ENCODE measurements at places on chromosomes 2 and 18.

DNA sequence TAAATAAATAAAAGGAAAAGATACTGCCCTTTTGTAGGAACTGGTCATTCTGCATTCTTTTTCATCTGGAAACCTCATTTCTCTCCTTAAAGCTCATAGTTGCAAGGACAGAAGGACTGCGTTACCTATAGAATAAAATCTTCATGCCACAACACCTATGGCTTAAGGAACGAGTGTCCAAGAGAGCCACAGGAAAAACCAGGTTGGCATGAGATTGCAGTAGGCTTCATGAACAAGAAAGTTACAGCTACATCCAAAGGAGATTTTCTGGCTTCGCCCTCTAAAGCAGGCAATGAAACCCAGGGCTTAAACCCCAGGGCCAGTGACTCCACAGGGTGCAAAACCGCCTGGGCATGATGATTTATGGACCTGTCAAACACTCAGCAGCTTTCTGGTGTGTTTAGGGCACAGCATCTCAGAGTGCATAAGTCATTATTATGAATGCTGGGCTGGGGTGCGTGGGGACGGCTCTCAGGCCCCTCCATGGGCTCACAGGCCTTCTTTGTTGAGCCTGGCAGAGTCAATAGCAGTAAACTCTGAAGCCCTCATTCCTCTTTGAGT, 30.7 kb upstream of the PIEZO2 start:
- no peak for DNase-seq

- no peak for DNase-seq
These were observed 225.3 kb upstream of the AGAP1 start for GRCh38 chr2:235268535-235268934.

- no peak for DNase-seq
These were observed 805 bp upstream of the KRTCAP3 start for GRCh38 chr2:27441226-27441926.

- DNase-seq, result no peak
These were observed 1.5 kb upstream of the DLX1 start for GRCh38 chr2:172083628-172084394.

DNA sequence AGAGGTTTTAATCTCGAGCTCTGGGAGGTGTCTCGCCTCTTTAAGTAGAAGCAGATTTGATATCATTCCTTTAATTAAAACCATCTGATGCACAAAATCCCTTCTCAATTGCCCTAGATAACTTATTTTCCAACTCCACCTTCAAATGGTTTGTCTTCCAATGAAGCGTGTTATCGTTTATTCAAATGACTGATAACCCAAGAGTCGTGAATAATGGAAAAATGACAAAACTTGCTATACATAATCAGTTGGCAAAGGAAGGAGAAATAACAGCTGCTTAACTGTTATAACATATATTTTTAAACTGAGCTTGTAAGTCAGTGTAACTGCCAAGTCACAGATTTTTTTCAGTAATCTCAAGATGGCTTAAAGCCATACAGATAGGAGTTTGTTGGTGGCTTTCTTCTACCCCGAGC, 144.6 kb downstream of the QPCT start:
- DNase-seq, result no peak

- peak; percentile 47 for DNase-seq
These were observed 110.5 kb downstream of the ACKR3 start for GRCh38 chr2:236679884-236680860.

- no peak for DNase-seq
These were observed 35.6 kb downstream of the XDH start for GRCh38 chr2:31378791-31379501.

DNA sequence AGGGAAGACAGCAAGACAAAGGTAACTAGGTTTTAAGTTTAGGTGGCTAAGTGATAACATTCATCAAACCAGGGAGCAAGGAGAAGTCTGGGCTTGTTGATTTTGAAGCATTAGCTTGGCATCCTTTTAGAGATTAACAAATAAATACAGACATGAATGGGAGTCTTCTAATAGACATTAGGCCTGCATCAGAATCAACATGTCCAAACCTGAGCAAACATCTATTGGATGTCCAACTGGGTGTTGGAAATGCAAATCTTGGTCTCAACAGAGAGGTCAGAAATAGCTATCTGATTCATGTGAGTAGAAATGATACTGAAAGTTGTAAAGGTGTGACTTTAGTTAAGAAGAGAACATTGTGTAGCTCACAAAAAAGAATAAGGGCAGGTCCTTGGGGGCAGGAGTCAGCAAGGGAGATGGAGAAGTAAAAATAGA, 85.5 kb upstream of the RND3 start:
- no peak for DNase-seq

- DNase-seq, result no peak
These were observed 106.5 kb upstream of the MAP3K20 start for GRCh38 chr2:172969166-172969565.

GRCh38 chr2:73281244-73281643, 3.0 kb downstream of the FBXO41 start:
- no peak for DNase-seq

DNA sequence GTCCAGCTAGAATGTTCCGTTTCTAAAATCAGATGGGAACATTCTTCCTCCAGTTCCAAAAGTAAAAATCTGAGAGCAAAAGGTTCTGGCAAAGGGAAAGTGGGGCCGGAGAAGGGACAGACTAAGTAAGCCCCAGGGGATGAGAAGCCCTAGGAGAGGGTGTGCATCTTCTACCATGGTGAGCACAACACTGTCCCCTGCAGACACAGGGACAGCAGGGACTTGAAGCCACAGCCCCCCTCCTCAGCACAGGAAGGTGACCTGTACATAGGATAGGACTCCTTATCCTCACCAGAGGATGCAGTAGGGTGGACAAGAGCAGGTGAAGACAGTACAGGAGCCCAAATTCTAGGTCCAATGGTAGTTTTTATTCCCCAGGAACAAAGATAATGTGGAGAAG, 12.6 kb upstream of the ATRAID start:
- DNase-seq, result no peak

DNA sequence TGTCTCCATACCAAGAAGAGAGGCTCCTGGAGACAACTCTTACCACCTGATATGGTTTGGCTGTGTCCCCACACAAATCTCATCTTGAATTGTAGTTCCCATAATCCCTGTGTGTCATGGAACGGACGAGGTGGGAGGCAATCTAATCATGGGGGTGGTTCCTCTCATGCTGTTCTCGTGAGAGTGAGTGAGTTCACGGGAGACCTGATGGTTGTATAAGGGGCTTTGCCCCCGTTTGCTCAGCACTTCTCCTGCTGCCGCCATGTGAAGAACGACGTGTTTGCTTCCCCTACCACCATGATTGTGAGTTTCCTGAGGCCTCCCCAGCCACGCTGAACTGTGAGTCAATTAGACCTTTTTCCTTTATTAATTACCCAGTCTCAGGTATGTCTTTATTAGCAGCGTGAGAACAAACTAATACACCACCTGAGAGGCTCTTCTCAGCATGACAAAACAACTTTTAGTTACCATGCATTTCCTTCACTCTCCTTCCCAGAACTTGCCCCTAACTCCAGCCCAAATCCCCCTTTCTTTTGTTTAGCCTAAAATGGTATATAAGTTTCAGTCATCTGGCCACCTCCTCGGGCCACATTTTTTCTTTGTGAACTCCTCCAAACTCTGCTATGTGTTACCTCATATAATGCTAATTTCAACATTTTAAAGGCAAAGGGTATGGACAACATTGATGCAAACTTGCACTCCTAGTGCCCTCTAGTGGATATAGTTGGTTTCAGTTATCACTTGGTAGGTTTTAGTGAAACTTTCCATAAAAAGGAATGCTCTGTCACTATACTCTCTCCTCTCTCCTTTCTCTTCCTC, 58.6 kb upstream of the SLC25A52 start:
- DNase-seq, result peak; percentile 4

DNA sequence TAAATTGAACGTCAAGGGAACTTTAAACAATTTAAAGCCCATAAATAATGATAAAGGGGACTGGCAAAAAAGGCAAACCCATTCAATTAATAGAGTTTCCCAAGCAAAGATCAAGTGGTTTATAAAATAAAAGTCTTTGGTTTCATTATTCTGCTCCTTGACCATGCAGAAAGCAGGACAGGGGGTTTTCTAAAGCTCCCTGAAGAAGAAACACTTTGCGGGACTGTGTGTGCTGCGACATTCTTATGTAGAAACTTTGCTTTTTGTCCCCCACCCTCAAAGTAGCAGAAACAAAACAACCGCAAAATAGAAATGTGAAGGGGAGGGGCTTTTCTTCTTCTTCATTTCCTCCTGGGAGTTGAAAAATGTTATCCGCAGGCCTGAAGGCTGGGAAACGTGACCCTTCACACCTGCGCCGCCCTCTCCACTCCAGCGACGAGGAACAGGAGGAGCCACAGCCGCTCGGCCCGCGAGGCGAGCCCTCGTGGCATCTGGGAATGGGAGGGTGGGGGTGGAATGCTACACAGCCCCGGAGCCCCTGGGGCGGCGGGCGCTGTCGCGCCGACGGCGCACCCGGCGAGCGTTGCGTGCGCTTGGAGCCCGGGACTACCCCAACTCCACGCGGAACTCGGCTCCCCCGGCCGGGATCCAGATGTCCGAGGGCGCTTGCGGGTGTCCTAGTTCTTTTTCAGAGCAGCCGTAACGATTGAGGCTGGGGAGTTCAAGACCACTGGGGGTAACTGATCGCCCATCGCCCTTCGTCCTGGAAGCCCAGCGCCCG, 4.3 kb upstream of the GBX2 start:
- no peak for DNase-seq

GRCh38 chr2:71884303-71885042, 263.2 kb downstream of the CYP26B1 start:
- DNase-seq, result peak; percentile 43

- no peak for DNase-seq
These were observed 77.4 kb downstream of the PTGR3 start for GRCh38 chr18:75131381-75132000.

DNA sequence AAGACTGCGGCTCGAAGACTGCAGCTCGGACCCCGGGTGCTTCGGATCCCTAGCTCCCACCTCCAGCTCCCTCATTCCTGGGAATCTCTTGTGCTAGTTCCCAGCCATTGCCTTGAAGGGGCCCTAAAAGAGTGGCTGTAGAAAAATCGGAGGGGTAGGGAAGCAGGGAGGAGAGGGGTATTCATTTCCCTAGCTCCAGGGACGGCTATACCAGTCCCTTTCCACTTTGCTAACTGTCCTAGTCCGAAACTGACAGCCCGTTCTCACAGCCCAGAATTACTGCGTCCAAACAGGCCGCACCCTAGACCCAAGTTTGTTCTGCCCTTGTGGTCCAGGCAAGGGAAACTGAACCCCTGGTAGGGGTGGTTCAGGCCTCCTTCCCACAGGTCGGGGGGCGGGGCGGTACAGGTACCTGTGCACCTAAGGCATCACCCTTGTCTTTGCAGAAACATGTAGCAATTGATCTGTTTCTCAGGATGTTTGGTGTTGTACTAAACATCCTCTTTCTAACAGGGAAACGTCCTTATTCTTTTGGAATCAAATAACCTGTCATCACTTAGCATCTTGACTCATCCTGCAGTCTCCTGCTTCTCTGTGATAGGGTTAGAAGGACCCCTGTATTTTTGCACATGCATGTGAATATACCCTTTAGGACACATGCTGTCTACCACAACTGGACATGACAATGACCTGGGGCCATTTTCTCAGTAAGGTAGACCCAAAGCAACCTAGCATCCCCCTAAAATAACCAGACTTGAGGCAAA, 4.0 kb downstream of the EMX1 start:
- DNase-seq, result no peak

DNA sequence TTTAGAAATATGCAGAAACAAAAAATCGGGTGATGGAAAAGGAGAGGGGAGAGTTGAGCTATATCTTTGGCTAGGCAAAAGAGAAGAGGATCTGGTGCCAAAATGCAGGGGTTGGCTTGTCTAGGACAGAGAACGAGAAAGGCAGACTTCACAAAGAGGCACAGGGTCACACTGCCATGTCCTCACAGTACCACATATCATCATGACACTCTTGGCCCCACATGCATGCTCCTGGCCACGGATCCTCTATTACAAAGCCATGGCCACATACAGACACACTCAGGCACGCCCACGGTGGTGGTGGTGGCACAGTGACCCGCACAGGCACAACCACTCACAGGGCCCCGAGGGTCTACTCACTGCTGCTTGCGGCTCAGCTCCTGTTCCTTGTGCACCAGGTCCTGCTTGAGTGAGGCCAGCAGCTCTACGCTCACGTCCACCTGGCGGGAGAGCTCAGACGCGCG, 15.9 kb downstream of the FBXO41 start:
- DNase-seq, result no peak
